ENCODE measurements at places on chromosomes 6 and 20.

DNA sequence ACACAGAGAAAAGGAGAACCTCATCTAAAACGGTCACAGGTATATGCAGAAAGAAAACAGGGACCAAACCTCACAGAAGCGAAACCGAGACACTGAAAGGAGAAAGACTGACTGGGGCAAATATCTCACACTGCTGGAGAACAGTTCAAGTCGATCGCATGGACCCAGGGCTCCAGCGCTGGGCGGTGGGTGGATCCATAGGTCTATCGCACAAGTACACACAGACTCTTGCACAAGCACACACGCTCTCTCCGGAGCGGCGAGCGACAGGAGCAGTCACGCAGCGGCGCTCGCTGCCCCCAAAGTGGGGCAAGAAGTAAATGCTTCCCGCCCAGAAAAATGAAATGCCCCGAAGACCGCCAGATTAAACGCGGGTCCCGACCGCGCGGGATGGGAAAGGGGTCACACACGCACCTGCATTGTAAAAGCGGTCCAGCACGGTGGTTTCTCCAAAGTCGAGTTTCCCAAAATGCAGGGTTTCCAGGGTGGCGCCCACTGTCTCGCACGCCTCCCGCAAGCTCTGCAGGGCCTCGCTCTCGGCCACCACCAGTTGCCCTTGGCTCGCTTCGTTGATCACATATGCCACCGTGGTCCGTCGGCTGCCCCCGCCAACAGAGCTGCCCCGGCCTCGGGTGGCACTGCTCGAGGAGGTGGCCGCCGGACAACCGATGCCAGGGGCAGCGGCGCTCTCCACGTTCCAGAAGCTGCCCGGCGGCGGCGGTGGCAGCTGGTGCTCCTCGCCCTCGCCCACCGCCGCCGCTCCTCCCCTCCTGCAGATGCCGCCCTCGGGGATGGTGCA is 782 bp downstream of the MAP3K5 start:
- DNase-seq = no peak

- no peak for DNase-seq
These were observed 85.9 kb downstream of the CEP162 start for GRCh38 chr6:84141521-84141920.

DNA sequence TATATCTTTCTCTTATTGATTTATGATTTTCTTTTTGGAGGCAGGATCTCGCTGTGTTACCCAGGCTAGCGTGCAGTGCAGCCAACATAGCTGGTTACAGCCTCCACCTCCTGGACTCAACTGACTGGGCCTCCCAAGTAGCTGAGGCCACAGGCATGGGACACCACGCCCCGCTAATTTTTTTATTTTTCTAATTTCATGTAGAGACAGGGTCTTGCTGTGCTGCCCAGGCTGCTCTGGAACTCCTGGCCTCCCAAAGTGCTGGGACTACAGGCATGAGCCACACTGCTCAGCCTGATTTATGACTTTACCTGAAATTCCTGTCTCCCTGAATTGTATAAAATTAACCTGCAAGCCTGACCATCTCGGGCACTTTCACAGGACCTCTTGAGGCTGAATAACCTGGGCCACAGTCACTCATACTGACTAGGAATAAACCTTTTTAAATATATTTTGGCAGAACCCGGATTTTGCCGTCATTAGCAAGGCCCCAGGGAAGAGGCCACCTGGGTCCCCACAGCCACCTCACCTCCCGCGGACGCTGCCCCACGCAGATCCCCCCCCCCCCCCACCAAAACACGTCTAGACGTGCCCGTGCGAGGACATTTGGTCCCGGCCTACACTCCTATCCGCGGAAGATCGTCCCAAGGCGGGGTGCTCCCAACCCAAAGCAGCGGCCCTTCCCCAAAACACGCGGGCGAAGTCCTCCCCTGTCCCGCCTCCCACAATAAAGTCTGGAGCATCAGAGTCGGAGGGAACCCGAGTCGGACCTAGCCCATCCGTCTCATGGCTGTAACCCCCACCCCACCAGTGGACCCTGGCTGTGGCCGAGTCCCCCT is 902 bp downstream of the ZNF337 start:
- no peak for DNase-seq

DNA sequence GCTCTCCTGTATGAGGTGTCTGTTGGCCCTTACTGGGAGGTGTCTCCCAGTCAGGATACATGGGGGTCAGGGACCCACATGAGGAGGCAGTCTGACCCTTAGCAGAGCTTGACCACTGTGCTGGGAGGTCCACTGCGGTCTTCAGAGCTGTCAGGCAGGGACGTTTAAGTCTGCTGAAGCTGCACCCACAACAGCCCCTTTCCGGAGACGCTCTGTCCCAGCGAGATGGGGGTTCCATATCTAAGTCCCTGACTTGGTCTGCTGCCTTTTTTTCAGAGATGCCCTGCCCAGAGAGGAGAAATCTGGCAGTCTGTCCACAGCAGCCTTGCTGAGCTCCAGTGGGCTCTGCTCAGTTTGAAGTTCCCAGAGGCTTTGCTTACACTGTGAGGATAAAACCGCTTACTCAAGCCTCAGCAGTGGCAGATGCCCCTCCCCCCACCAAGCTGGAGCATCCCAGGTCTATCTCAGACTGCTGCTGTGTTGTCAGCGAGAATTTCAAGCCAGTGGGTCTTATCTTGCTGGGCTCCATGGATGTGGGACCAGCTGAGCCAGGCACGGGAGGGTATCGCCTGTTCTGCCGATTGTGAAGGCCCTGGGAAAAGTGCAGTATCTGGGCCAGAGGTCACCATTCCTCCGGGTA is 36.3 kb upstream of the IBTK start:
- no peak for DNase-seq
